ENCODE measurements at places on chromosomes 12 and 14. TPM values are rescaled to one million over a fixed set of nuclear protein-coding genes. Genes with fewer than 3 reads are reported as not detected.

Gene TOMM20L
- total RNA-seq = not detected

Gene SERPINA12
- total RNA-seq = not detected

Gene EEA1
- 12.1 TPM for total RNA-seq

Gene CD163L1
- total RNA-seq = not detected

Gene E2F7
- total RNA-seq = 16.7 TPM

Gene ZFYVE26
- total RNA-seq = 22.8 TPM

Gene SLC41A2
- total RNA-seq = 13.1 TPM

Measured in OCI-LY7 (cell line).